NCI-H2029 treated with DMSO at 0.1 percent for 48 hours (cell line): ENCODE measurements at places on chromosomes 6 and 20.
A peak's percentile ranks its signal among the peaks of the same experiment; 100 is the strongest.

- no peak for DNase-seq
These were observed 91.1 kb downstream of the ASXL1 start for GRCh38 chr20:32449057-32449889.

DNA sequence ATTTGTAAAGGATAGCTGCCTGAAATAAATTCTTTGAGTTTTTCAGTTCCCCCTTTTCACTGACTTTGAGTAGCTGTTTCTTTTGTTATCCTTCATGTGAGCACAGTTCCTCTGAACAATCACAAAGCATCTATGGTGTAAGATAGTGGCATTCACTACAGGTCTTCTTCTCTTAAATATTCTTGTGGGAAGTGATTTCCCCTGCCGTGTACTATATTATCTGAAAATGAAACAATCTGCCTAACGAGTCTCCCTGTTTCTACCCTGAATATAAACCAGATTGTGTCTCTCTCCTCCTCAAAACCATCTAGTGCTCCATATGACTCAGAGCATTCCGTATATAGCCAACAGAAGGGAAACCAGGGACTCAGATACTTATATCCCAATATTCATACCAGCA is 380.1 kb upstream of the SOX4 start:
- no peak for DNase-seq

DNA sequence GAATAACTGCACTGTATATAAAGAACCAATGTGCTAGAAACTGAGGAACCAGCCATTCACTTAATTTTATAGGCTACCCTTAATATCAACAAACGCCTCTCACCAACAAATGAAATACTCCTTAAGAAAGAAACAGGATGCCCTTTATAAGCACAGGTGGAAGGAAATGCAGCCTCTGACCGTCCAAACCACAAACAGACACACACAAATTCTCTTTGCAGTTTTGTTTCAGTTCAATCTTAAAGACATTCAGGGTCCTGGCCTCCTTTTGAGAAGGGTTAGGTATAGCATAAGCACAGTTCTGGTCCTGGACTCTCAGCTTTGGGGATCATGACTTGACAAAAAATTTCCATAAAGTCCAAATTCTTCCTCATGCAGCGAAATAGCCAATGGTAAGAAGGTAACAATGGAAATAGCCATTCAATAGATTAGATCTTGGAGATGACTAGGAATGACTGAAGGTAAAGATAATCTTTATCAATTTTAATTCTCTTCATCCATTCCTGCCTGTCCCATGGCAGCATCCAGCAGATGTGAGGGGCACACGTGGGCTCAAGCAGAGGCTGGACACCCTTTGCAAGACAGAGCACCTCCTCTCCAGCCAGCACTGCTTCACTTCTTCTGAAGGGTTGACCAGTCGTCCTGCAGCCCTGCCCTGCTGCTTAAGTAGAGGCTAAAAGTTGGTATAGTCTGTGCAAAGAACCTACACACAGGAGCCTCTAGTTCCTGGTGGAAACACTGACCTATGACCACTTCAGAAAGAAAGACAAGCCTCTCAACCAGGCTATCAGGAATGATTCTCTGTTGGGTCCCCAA is 123.9 kb downstream of the CD83 start:
- DNase-seq = no peak

DNA sequence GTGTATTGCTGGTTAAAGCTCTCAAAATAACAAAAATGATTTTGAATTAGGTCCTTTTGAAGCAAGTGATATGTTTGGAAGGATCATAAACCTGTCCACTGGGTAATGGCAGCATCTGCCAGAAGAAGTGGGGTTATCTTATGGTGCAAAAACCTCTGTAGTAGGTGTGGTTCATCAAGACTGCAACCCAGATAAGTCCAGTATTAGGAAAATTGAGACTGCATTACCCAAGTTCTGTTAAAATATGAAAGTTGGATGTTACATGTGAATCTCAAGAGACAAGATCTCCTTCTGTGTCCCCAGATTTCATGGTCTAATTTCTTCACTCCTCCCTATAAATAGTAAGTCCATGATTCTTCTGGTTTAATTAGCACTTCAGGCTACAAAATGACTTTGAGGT is 59.4 kb downstream of the RPRD1B start:
- DNase-seq = no peak

DNA sequence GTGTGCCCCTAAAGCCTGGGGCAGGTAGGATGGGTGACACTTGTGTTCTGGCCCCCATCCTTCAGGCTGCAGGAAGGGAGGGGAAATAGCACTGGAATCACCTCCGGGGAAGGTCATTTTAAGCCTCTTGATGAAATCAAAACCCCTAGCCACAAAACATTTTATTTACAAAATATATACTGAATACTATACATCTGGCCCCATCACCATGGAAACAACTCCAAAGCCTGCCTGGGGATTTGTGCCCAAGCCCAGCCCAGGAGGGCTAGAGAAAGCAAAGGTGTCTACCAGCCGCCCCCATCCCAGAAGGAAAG is 2.6 kb downstream of the SMIM29 start:
- no peak for DNase-seq

- no peak for DNase-seq
These were observed 131.3 kb downstream of the GJA10 start for GRCh38 chr6:90025523-90026061.

GRCh38 chr6:46949632-46950280 is 28.0 kb upstream of the ADGRF5 start:
- no peak for DNase-seq

DNA sequence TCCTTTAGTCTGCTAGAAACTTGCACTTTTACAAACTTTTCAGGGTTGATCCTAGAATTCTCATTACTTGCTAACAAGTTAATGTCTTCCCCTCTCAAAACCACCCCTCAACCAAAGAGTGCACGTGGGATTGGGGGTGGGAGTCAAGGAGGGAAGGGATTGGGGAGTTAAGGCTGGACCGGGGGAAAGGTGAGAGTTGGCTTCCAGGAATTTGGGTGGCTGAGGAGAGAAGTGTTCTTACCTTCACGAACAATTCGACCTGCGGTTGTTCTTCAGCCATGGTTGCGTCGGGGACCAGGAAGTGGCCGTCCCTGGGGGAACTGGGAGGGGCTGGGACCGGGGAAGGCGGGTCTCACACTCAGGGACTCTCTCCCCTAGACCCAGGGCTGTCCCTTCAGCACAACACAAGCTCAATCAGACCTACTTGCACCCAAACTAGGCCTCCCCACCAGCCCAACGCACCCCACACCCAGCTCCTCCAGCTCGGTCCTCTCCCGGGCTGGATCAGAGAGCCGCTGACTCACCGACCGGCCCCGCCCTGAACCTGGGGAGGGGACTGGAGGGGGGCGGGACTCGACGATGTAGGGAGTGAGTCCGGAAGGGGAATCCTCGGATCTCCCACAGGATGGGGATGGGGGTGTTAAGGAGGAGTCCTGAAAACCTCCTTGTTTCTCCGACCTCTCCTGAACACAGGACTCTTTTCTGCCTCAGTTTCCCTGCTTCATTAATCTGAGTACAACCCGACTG is at the start of gene CLIC1:
Gene CLIC1 (minus strand): TSS at position 510 of the 747 bp plus-strand sequence. CDS start 230 bp downstream, at position 280.
- peak; percentile 26 for DNase-seq
